ENCODE measurements at places on chromosomes 2 and 18.
A peak's percentile ranks its signal among the peaks of the same experiment; 100 is the strongest.

DNA sequence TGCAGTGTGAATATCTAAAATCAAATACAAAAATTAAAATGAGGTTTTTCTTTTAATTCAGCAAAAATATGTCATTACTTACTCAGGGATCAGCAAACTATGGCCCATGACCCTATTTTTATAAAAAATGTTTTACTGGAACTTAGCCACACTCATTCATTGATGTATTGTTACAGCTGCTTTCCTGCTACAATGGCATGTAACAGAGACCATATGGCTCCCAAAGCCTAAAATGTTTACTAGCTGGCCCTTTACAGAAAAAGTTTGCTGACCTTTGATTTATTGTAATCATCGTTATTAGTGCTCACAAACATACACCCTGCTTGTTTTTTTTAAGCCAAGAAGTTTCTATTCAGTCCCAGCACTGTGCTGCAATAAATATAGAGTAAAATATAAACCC lies 120.3 kb downstream of the PLA2R1 start:
- no peak for DNase-seq

DNA sequence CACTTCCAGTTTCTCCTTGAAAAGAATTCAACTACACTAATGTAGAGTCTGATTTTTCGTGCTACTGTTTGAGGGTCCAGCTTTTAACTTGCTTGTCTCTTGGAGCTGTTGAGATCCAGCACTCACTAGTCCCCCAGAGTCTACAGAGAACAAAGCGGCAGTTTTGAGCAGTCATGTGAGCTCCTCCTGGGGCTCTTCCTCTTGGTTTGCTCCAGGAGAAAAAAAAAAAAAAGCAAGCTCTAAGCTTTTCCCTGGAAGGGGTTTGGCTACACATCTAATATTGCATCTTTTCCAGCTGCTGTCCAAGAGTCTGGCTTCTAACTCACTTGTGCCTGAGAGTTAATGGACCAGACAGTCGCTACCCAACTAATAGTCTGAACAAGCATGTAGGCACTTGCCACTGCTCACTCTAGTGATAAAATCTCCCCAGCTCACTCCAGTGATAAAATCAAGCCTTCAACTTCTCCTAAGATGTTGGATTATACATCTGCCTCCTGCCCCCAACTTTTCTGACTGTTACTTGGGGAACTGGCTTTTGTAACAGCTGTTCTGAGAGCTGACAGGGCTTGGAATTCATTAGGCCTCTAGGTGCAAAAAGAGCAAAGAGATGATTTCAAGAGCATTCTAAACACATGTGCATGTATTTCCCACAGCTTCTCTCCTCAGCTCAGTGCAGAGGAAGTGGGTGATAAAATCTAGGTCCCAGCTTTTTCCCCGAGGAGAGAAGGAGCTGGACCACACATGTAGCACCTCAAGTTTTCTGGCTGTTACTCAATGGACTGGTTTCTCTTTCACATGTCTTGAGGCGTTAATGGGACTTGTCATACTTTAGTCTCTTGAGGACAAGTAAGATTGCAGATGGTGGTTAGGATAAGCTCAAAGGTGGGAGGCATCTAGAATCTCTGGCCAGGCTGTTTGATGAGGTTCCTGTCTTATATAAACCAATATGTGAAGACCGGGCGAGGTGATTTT lies 750.5 kb downstream of the LRP1B start:
- DNase-seq: no peak

DNA sequence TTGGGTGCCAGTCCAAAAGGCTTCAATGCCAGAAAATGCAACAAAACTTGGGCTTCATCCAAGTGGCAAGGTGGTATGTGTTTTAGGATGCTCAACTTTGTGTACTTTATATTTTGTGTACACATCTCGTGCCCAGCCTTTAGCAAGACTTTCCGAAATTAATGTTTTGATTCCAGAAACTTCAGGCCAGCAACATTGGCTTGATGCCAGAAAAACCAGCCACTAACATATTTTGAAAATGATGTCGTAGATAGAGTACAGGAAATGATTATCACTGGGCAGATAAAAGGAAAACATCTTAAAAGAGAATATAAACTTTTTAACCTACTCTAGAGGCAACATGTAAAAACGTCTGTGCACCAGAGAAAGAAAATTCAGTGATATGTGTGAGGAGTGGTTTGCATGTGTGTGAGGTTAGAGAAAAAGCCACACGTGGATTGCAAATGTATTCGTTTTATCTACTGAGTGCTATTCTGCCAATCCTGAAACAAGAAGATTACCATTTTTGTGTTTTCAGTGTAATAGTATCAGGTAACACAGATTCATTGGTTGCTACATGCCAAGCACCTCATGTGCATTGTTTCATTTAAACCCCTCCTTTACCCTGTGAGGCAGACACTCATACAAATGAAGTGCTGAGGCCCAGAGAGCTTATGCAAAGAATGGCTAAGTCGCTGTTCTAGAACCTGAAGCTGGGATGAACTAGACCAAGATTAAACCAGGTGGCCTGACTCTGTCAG lies 264.8 kb downstream of the C1D start:
- DNase-seq: no peak

DNA sequence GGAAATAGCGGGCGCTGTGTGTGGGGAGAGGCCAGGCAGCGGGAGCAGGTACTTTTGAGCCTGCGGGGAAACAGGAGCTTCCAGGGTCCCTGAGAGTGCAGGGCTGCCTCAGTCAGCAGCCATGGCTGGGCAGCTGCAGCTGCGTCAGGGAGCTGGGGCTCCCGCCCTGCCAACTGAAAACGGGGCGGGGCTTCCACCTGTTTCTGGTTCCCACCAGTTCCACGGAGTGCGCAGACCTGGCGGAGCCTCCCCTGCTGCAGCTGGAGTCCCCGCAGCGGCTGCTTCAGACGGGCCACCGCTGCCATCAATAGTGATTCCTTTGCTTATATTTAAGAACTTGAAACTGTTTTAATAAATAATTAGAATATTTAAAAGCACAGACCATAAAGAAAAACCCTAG lies 30.6 kb upstream of the RPRM start:
- no peak for DNase-seq

DNA sequence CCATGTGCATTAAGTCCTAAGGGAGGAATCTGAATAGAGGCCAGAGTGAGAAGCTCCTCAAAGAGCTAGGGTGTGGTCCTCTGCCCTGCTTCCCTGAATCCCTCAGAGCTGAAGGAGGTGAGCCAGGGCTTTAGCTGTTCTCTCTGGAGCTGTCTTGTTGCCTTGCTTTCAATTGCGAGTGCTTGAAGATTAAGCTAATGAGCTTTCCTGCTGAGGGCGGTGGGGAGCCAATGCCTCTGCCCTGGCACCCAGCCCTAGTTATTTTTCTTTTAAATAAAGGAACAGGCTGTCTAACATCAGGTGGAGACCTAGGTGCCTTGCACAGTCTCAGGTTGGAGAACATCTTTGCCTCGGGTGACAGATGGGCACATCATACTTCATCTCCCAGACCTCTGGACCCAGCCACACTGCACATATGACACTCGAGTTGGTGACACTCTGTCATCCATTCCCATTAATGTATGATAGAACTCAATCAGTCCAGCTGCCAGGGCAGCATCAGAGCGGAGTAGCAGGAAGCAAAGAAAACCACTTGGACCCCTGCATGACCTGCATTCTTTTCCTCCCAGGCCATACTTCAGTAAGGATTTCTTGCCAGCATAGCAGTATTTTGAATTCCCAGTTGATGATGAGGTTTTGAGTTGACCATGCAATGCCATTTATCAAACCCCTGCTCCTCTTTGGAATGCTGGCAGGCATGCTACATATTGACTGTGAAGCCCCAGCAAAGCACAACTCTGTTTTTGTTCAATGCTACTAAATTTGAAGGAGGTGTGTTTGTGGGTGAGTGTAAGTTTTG lies 292.7 kb downstream of the RNF144A start:
- no peak for DNase-seq

DNA sequence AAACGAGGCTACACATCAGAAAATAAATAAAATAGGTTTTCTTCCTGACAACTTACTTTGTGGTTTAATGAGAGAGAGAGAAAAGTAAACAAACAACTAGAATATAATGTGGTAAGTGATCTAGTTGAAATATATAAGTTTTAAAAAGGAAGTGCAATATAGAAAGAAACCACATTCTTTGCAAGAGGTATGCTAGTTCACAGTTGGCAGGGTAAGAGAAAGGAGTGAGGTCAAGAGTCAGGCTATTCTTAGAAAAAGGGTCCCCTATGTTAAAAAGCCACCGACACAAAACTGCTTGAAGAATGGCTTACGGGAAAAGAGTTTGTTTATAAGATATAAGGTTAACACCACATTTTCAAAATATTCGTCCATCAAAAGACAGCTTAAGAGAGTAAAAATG lies 462.1 kb downstream of the ERBB4 start:
- no peak for DNase-seq

DNA sequence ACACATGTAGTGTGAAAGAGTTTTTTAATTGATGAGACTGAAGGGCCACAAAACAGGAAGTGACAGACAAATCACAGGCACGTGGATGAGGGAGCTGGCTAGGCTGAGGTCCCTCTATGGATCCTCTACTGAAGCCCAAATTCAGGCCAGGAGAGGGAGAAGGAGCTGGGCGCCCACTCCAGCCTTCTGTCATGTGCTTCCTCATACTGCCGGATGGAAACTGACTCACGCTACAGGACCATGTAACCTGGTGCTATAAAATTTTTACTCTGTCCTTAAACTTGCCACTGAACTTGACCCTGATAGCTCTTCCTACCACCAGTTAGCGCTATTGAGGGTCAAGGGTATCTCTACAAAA lies 31.3 kb downstream of the PSTPIP2 start:
- no peak for DNase-seq

GRCh38 chr2:101420623-101421022 lies 33.3 kb upstream of the CREG2 start:
- DNase-seq: no peak

DNA sequence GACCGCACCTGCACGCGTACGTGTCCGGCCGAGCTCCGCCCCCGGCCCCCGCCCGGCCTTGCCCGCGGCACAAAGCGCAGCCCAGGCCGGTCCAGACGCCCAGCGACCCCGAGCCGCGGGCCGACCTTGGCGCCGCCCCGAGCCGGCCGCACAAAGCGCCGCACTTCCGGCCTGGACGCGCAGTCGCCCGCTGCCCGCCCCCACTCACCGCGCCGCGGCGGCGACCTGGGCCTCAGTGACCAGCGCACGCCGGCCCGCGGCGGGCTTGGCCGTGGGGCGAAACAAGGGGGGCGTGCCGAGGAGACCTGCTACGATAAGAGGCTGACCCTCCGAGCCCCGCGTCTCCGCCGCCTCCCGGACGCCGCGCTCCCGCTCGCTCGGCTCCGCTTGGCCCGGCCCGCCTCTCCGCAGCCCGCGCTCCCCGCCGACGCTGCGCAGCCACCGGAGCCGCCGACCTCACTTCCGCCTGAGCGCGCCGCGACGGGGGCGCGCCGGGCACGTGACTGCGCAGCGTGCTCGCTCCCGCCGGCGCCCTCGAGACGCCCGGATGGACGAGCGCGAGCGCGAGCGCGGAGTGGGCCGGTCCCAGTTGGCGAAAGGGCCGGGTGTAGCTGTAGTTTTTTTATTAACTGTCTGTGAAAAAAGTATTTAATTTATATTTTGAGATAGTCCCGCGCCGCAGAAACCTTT lies at the start of gene FAM168B:
Gene FAM168B, minus strand, starts transcription at position 455 of the 690 bp plus-strand sequence. CDS start 10,814 bp downstream, outside the sequence.
- DNase-seq: peak; percentile 91

- no peak for DNase-seq
These were observed 16.1 kb upstream of the DPP4 start for GRCh38 chr2:162090109-162090508.

DNA sequence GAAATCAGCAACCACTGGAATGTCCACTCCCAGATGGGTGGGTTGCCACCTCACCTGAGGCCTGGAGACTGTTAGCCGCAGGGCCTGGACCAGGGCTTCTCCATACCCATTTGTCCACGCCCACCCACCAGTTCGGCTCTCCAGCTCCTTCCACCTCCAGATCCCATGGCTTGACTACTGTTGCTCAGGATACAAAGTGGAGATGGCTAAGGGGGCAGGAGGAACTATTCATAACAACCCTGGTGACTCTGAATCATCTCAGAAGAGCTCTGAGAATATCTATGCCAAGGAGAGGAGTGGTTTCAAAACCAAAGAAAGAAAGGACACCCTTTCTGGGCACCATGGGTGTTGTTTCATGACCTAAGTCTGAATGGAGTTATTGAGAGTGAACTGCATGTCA lies 145.8 kb downstream of the LAMA3 start:
- no peak for DNase-seq

GRCh38 chr2:153101187-153101586 lies 377.4 kb downstream of the RPRM start:
- no peak for DNase-seq

- no peak for DNase-seq
These were observed 172.6 kb downstream of the MCFD2 start for GRCh38 chr2:46743021-46743420.

GRCh38 chr18:40531051-40531450 lies 1424.0 kb upstream of the PIK3C3 start:
- DNase-seq: no peak

GRCh38 chr2:216909541-216910210 lies 49.8 kb upstream of the TNP1 start:
- DNase-seq: no peak

GRCh38 chr2:17540093-17540812 lies at the start of gene VSNL1:
VSNL1 (plus strand) TSS chr2:17540696; CDS start chr2:17592075, 51,379 bp downstream.
- DNase-seq: peak; percentile 97

DNA sequence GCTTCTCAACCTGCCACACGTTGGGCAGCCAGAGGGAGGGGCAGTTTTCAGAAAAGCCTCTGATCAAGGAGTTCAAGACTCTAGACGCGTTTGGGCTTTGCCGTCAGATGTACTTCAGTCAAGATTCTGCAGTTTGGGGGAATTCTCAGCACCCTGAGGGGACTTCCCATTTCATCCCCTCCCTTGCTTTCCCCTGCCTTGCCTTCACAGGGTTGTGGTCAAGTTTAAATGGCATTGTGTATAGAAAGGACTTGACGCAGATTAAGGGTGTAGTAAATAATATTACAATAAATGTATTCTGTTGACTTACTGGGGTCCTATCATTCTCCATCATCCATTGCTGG lies 198.3 kb upstream of the NABP1 start:
- DNase-seq: no peak

DNA sequence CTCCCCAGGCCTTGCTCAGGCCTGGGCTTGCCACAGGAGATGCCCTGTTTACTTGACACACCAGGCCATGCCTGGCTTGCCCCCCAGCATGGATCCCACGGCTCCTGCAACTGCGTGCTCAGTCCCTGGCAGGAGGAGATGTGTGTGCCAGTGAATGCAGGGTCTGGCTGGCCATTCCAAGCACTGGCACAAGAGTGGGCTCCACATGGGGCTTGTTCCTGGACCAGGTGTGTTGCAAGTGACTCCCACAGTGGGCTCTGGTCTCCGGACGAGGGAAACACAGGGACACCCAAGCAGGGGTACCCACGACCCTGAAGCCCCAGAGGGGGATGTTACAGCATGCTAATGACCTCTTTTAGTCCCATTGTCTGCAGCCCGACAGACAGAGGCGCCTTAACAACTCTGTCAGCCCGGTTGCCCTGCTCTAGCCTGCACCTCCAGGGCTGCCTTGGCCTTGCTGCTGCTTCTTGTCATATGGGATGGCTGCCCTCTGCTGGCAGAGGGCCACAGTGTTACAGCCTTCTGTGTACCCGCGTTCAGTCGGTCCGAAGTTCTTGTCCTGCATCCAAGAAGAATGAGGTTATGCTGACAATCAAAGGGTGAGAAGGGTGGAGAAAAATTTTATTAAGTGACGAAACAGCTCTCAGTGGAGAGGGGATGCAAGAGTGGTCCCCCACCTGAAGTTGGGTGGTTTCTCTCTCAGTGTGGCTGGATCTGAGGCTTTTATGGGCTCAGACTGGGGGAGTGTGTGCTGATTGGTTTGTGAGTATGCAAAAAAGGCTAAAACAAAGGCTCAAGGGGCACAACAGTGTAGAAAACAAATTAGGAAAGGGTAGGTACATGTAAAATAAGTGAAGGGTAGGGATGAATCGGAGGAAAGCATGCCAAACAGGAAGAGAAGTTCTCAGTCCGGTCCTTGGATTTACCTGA lies 180.4 kb downstream of the MBD5 start:
- no peak for DNase-seq
